Hippocampal formation (tissue), 2 donors: ENCODE measurements at places on chromosomes 11 and 22.

- DNase-seq = no peak
Observed at GRCh38 chr11:88950975-88951374, 114.8 kb downstream of the GRM5 start.

DNA sequence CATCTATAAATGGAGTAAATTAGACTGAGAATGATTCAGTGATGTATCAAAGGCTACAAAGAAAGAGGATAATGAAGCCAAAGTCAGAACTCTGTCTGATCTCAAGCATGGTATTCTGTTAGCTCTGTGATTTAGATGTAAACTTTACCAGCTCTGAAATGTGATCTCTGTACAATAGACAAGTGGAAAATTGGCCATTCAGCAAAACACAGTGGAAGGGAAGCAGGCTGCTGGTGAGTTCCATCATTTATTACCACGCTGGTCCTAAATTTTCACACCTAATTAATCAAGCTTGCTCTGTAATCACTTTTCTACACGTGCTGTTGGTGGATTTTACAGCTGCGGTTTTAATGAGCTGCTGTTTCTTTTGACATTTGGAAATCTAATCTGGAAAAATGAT lies 145.1 kb upstream of the OPCML start:
- DNase-seq = no peak

DNA sequence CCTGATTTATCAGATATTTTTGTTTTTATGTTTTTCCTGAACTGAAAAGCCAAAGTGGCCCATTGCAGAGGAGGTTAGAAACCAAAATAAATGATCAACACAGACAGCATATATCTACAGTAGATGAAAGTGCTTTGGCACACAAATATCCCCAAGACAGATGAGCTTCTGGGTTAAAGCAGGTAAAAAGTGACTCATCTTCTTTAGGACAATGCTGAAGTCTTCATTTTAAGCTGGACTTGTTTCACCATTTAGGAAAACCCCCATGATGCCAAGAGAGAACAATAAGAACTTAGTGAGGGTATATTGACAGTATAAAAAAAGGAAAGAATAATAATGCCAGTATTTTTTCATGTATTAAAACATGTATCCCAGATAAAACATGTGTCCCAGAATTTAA lies 100.8 kb upstream of the OR9G4 start:
- no peak for DNase-seq

- DNase-seq = no peak
Observed at GRCh38 chr11:87528752-87529151, 491.0 kb downstream of the TMEM135 start.

DNA sequence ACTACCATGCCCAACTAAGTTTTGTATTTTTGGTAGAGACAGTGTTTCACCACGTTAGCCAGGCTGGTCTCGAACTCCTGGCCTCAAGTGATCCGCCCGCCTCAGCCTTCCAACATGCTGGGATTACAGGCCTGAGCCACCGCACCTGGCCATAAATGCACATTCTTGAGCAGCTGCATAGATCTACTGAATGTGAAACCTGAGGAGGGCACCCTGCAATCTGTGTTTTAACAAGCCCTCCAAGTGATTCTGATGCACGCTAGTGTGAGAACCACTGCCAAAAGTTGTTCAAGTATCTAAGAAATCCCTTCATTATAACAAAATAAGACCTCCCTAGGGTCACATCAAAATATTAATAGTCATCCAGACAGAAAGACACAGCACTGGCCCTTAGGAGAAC lies 89.3 kb downstream of the RDX start:
- no peak for DNase-seq

DNA sequence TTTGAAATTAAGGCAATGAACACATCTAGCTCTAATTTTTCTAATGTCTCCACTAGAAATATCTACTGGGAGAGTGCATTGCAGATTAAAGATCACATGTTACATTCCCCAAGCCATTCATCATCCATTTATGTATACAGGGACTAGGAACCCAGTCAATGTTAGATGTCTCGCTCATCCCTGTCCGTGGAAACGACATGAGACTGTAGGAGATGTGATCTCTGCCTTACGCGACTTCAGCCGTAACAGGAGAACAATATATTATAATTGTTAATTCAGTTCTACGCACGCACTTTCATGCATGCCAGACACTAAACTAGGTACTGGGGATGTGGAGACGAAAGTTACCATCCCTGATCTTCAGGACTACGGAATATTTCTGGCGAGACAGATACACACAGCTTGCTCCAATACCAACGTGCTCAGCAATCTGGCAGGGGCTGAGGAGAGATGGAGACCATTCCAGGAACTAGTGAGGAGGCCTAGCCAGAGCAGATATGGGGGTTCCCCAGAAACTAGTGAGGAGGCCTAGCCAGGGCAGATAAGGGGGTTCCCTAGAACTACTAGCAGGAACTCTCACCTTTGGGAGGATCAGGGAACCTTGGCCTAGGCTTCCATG lies 706 bp downstream of the DCPS start:
- DNase-seq = peak; percentile 72

- DNase-seq = no peak
Observed at GRCh38 chr22:22010358-22010757, 27.8 kb upstream of the TOP3B start.

GRCh38 chr11:86013713-86014112 lies 55.2 kb downstream of the PICALM start:
- DNase-seq = no peak

GRCh38 chr11:123304828-123305466 lies 109.9 kb upstream of the CLMP start:
- DNase-seq = no peak

DNA sequence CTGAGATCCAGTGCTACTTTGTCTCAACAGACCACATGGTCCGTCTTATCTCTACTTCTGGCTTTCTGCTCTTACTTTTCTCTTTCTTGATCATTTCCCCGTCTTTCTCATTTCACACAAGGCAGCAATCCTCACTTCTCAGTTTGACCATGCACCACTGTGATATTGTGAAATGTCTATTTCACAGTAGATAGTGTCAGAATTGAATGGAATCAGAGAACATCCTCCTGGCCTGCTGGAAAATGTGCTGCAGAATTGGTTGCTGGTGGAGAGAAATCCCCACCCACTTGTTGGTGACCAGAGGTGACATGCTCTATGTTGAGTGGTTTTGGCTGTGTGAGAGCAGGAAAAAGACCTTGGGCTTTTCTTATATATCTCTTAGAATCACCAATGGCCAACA lies 57.8 kb upstream of the RCN1 start:
- DNase-seq = no peak

- no peak for DNase-seq
Observed at GRCh38 chr11:119491753-119492510, 69.0 kb upstream of the THY1 start.
